ENCODE measurements at places on chromosomes 1 and 21.
A peak's percentile ranks its signal among the peaks of the same experiment; 100 is the strongest.

- no peak for DNase-seq
These were observed 43.3 kb upstream of the PCBP3 start for GRCh38 chr21:45600248-45600647.

GRCh38 chr21:33481314-33481943, 1.7 kb upstream of the TMEM50B start:
- DNase-seq: peak; percentile 18

GRCh38 chr1:70008660-70009059, 196.7 kb downstream of the LRRC40 start:
- peak; percentile 24 for DNase-seq

GRCh38 chr1:239744851-239745250, 346.8 kb upstream of the FMN2 start:
- DNase-seq: no peak

GRCh38 chr1:208248307-208248801, 4.2 kb upstream of the PLXNA2 start:
- DNase-seq: no peak

- no peak for DNase-seq
These were observed 23.5 kb downstream of the LRRC8D start for GRCh38 chr1:89844241-89844807.

DNA sequence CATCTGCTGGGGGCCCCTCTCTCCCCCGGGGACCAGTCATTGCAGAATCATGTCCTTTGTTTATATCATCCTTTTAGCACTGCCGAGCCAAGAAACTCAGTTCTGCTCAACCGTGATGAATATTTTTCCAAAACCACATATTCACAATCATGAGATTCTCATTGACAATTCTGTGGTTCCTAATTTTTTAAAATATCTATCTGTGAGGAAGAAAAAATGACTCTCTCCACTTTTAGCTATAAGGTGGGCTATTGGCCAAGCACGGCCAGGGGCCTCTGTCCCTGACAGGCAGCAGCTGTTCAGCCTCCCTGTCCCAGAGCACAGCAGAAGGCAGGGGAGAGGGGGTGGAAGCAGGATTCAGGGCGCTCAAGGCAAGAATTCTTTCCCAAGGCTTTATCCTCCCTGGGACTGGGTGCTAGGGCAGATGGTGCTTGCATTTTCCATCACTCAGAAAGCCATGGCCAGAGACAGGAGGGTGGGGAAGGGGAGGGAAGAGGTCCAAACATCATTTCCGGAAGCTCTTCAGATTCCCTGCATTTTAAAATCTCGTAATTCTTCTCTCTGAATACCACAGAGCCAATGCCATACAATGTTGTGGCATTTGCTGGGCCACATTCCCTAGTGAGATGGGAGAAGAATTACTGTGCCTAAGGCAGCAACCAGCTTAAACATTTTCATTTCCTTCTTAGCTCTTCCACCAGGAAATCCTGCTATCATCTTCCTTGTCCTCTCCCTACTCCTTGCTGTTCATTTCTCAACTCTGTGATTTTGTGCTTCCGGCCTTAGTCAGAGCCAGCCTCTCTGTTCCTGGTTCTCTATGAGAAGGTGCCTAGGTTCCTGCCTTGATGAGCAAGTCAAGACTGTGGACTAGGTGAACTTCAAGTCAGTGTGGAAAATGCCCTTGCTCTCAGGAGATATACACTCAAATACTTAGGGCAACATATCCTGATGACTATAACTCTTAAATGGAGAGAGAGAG, 60.3 kb downstream of the KCNJ6 start:
- DNase-seq: no peak

- no peak for DNase-seq
These were observed 1.6 kb upstream of the PLEKHA6 start for GRCh38 chr1:204361341-204361771.

- no peak for DNase-seq
These were observed 221.6 kb upstream of the PBX1 start for GRCh38 chr1:164337394-164337793.

GRCh38 chr1:246923482-246923881, 8.3 kb downstream of the AHCTF1 start:
- no peak for DNase-seq

DNA sequence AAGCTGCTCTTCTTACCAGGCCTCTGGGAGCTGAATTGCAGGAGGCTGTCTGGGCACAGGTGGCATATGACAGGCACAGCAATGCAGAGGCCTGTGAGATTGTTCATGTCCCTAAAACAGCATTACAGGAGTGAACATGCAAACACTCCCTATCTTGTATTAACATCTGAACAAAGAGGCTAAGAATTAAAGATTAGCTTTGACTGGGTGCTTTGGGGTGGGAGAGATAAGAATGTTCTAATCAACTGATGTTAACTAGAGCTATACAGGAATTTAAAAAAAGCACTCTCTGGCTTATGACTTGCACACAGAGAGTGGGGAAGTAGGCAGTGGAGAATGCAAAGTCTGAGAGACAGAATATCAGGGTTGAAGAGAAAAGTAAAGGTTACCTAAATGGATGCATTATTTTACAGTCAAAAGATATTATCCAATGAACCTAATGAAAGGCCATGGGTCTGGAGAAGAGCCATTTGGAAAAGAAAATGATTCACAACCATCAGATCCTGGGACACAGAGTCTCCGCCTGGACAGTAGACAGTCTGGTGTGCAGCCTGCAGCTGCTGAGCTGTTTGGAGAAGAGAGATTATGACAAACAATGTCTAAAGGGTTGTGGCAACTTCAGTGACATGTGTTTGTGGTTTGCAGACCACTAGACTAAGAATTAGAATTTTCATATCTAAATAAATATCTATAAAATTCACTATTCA, 20.2 kb downstream of the DPT start:
- DNase-seq: no peak

DNA sequence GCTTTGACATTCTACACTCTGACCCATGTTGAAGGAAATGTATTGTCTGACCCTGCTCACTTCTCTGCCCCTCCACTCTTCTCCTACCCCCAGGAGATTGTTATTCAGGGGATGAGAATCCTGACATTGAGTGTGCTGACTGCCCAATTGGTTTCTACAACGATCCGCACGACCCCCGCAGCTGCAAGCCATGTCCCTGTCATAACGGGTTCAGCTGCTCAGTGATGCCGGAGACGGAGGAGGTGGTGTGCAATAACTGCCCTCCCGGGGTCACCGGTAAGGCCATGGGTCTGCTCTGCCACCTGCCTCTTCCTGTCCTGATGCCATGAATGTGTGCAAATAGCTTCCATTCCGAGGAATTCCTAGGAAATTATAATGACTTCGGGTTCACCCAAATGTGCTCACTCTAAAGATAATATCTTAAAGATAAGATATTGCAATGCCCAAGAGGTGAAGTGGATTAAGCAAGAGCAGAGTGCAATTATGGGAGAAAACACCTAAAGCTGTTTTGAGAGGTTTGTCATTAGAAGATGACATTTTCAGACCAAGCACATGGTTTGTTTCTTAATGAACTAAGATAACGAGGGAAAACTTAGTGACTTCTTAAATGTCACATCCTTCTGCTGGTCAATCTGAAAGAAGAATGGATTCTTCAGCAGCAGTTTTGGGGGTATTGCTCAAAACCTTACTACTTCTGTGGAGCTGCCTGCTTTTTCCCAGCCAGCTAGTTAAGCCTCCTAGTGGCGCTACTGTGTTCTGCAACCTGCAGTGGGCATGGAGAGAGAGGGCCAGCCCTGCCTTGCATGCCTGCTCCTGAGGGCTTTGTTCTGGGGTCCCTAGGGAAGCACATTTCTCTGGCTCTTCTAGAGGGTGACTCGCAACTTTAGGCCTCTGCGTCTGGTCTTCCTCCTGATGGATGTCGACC, 41.6 kb downstream of the LAMC2 start:
- DNase-seq: peak; percentile 69

- DNase-seq: peak; percentile 79
These were observed 119.2 kb upstream of the IPO9 start for GRCh38 chr1:201709564-201710295.

GRCh38 chr1:175841738-175842187, 98.4 kb upstream of the TNR start:
- peak; percentile 77 for DNase-seq

DNA sequence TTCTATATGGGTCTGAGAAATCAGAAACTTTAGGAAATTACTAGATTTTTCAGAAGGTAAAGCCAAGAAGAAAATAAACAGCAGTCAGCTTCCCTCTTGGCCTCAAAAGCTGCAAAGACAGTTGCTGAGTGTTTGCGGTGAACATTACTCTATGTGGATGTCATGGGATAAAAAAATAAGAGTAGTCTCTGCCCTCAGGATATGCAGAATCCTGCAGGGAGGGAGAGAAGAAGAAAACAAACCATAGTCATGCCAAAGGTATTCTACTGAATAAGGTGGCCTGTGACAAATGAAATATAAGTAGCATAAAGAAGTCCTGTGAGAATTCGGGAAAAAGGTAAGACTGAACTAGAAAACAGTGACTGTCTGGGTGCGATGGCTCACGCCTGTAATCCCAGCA, 19.0 kb downstream of the YARS1 start:
- no peak for DNase-seq

DNA sequence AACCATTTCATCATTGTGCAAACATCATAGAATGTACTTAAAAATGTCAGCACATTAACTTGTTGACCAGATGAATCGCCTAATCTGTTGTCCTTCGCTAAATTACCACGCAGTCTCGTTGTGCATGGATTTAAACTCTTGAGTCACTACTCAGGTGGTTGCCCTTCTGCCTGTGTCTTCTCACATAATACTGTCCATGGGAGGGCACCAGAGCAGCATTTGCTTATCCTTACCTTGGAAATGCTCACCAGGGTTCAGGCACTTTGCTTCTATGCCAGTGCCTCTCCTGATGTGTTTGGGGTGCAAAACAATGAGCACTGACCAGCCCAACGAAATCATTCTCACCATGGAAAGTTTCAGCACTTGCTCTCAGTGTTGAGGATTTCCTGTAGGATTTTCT, 559.9 kb downstream of the RWDD3 start:
- peak; percentile 98 for DNase-seq

- DNase-seq: peak; percentile 50
These were observed 139.9 kb downstream of the GALNT2 start for GRCh38 chr1:230206976-230207375.

DNA sequence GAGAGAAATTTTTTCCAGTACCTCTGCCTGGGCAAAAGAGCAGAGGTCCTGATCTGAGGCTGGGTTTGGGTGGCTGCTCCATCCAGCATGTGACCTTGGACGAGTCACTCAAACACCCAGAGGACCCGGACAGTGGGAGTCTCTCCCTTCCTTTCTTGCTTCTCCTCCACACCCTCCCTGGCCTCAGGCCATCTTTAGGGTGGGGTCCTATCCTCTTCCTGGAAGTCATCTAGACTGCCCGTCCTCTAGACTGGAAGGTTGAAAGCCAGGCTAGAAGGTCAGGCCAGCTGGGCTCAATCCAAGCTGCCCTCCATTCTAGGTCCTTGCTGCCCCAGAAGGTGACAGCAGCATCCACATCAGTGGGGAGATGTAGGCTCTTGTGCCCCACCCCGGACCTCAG, 599.5 kb downstream of the MATN1 start:
- DNase-seq: no peak

- no peak for DNase-seq
These were observed 31.6 kb downstream of the PYHIN1 start for GRCh38 chr1:158962983-158963382.

DNA sequence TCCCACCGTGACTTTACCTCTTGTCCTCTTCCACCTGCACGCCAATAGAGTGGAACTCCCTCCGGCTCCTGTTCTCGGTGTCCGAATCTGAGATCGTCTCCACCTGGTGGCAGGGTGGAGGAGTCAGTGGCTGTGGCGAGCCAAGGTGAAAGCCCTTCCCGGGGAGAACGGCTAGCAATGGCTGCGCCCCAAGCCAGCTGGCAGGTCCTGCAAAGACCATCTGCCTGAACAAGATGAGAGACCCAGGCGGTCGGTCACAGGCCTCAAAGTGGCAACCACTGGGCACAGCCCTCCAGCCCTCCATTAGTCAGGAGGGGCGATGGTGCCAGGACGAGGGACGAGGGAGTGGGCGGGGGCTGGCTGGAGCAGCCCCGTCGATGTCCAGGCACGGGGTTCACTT, 25.4 kb upstream of the SMIM12 start:
- peak; percentile 64 for DNase-seq

GRCh38 chr1:187157552-187157951, 328.8 kb downstream of the PLA2G4A start:
- DNase-seq: no peak

- DNase-seq: no peak
These were observed 1.2 kb downstream of the KCNQ4 start for GRCh38 chr1:40784771-40785151.

DNA sequence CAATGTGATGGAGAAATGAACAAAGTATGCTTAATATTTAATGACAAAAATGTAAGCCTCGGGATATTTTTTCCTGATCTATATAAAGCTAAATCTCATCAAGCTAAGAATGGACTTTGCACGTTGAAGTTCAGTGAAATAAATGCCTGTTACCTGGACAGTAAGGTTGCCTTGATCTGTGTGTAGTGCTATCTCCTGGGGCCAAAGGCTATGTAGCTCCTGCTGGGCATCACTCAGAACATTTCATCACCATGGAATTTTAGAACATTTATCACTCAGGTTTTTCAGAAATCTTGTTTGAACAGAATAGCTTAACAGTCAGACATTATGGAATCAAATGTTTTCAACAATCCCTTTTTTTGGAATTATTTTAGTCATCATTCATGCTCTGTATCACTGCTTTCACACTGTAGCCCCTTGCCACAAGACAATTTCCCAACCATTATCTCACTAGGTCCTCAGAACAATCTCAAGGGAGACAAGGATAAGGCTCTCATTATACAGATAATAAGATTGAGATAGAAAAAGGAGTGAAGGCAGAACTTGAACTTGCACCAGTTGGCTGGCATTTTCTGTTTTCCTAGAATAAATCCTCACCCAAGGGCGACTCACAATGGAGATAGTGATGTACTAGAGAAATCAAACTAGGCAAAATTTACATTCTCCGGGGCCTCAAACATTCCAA, 3.7 kb downstream of the OR10J1 start:
- DNase-seq: no peak

- DNase-seq: no peak
These were observed 5.7 kb downstream of the ZNF672 start for GRCh38 chr1:248843687-248844086.

DNA sequence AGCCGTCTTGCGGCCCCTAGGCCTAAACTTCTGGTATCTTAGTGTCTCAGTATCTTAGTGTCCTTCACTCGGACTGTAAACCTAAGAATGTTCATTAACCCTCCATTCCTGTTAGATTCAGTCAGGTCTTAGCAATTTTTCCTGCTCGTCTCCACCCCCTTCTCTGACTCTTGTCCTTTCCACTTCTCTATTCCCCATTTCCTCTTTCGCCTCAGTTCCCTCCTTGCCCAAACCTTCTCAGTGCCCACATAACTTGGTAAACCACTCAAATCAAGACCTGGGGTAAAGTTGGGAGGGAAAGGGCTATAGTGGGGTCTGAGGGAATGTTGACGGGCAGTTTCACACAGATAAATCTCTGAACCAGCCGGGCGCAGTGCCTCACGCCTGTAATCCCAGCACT, 726 bp upstream of the FCER1G start:
- no peak for DNase-seq

Data from DMS53 (cell line).